ENCODE measurements at places on chromosomes 1 and 21.

DNA sequence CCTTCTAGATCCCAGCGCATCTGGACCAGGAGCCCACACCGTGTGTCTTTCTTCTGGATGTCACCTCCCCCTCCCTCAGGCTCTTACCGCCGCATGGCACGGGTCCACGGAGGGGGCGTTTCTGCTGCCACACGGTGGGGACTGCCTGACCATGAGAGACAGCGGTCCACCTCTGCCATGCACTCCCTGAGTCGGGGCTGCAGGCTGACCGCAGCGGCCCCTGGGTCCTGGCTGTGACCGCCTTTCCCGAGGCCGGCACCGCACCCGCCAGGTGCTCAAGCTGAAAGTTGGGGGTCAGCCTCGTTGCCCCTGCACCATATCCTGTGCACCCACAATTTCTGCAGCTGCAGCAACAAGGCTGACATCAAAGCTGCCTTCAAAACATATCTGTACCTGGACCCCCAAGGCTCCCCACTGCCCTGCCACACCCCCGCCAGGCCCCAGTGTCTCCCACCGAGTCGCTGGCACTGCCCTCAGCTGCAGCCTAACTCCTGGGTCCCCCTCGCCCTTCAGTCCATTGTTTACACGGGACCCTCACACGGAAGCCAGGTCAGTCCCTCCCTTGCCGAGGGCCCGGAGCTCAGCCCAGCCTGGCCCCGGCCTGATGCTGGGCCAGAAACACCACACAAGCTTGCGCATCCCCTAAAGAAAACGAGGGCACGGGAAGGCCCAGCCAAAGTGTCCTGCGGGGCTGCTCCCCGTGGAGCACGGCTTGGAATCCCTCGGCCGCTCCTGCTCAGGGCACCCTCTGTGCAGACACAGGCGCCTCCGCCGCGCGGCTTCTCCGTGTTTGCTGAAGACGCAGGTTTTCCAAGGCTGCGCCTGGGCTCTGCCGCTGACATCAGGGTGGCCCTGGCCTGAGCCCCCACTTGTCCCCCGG, 51.9 kb downstream of the MORN1 start:
- no peak for DNase-seq

DNA sequence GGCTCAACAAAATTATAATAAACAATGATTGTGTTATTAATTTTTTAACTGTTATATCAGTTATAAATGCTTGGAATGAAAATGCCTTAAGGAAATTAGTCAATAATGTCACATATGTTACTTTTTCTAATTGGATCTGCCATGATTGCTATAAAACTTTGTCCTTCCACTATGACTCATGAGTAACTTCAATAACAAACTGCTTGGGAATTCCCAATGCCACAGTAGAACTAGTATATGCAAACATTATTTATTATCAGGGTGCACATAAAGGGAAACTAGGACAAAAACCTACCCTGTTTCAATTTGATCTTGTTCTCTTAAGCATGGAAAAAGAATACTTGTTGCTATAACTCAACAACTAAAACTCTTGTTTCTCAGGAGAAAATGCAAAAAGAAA, 59.1 kb upstream of the PDC start:
- DNase-seq = no peak

- DNase-seq = no peak
These were observed 1246.3 kb downstream of the NCAM2 start for GRCh38 chr21:22244516-22244915.

DNA sequence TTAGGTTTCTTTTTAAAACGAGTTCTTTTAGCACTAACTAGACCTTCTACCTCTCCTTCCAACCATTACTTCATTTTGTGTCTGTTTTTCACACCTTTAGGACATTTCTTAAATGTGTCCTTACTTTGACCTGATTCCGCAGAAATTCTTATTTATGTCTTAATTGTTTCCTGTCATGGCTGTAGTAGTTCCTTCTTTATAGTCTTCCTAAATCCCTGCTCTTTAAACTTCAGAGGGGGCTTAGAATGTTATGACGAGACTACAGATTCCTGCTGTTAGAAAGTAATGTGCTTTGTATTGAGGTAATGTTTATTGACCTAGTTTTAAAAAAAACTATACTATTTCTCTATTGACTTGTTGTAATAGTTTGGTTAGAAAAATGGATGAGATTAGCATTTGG, 70.4 kb downstream of the HMCN1 start:
- DNase-seq = no peak

DNA sequence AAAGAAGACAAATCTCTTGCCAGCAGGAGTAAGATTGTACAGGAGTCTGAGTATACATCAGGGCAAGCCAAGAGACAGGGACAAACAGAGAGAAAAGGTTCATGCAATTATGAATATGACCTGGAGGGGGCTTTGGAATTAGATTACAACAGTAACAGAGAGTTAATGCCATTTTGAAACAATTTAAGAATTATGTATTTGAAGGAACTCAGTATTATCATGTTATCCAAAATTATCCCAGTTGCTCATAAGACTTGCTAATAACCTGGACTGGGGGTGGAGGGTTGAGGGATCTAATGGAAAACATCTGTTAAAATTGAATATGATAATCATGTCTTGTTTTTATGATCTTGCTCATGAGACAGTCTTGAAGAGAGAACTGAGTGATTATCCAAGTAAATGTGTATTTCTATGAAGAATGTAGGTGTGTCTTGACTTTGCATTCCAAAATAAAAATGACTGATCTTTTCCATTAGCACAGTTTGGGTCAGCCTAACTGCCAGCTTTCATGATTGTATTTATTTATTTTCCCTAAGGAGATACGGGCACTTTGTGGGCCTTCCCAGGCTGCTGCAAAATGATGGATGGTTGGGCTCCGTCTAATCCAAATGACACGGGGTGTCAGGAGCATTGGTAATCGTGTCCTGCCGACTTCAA, 117.7 kb downstream of the ERG start:
- no peak for DNase-seq

GRCh38 chr1:17687145-17687544, 68.0 kb upstream of the ACTL8 start:
- no peak for DNase-seq

GRCh38 chr1:93738075-93738622, 56.5 kb upstream of the BCAR3 start:
- no peak for DNase-seq

GRCh38 chr1:170085091-170085490, 10.6 kb upstream of the KIFAP3 start:
- no peak for DNase-seq

GRCh38 chr1:48563021-48563420, 91.0 kb upstream of the SPATA6 start:
- no peak for DNase-seq

GRCh38 chr1:72845381-72845780, 563.0 kb upstream of the NEGR1 start:
- DNase-seq = no peak

GRCh38 chr1:218249338-218250140, 35.6 kb upstream of the RRP15 start:
- DNase-seq = no peak

DNA sequence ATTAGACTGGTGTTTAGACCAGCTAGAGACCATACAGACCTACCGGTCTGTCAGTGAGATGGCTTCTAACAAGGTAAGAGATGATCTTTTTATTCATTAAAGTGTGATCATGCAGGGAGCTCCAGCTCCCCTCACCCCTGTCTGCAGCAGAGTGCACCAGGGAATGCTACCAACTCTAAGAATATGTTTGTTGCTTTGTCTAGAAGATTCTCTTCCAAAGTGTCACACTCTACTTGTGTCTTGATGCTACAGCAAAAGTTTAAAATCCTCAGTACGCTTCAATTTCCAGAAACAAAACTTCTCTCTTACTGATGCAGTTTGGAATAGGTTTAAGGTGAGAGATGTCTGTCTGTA, 201.4 kb upstream of the SGIP1 start:
- no peak for DNase-seq

- DNase-seq = no peak
These were observed 17.7 kb downstream of the METTL13 start for GRCh38 chr1:171799166-171799565.

- DNase-seq = no peak
These were observed 8.9 kb downstream of the ZBTB7B start for GRCh38 chr1:155011437-155012025.

GRCh38 chr1:185862235-185862634, 128.0 kb downstream of the HMCN1 start:
- DNase-seq = no peak
